ENCODE measurements at places on chromosomes 3 and 15. TPM values are rescaled to one million over a fixed set of nuclear protein-coding genes. Genes with fewer than 3 reads are reported as not detected.

RLBP1 gene
- not detected for total RNA-seq

GP5 gene
- total RNA-seq = 0.58 TPM

TMA7 gene
- 307 TPM for total RNA-seq

PLA1A gene
- total RNA-seq = not detected

GLDN gene
- total RNA-seq = not detected

EFHB gene
- 1.2 TPM for total RNA-seq

FAM3D gene
- total RNA-seq = not detected

CFAP44 gene
- total RNA-seq = 0.71 TPM

SHC4 gene
- 1.4 TPM for total RNA-seq

KCNAB1 gene
- not detected for total RNA-seq

ULK3 gene
- 50.3 TPM for total RNA-seq

TM4SF1 gene
- not detected for total RNA-seq

DNA sequence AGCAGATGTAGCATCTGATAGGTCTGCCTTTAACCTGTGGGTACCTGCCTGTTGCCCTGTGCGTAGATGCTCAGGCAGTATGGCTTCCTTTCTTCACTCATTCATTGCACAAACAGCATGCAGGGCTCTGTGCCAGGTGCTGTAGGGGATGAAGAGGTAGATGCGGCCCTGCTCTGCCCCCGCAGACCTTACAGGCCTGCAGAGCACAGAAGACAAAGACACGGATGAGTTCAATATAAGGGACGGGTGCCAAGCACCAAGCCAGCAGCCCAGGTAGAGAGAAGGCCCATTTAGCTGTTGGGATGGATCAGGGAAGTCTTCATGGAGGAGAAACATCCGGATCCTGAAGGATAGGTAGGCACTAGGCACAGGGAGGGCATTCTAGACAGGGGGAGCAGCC, 69.4 kb downstream of the AAGAB start:
- DNase-seq = no peak

DNA sequence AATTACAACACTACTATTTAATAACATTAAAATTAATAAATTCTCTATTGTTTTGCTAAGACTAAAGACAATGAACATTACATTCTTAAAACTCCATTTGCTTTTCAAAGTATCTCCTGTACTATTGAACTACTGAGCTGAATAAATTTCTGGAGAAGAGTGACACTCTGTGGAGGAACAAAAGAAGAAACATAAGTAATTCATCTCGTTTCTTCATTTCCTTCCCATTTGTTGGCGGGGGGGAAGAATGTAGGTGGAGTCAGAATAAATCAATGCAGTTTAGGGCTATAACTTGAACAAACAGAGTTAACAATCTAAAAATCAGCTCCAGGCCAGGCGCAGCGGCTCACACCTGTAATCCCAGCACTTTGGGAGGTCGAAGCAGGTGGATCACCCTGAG, 32.7 kb downstream of the EFHB start:
- no peak for DNase-seq

DNA sequence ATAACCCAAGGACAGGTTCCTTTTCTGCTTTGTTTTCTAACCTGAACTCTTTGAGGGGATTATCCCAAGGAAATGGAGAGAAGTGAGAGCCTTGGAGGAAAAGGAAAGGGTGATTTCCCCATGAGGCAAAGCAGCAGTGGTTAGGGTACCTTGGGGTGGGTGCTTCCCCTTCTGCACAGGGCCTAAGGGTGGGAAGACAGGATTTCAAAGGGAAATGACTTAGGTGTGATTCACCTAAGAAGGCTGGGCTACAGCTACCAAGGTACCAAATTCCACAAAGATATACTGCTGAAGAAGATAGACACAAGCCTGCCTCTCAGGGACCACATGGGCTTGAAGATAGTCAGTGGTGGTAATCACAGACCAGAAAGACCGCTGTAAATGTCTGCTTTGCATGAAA, 325.3 kb upstream of the DPH6 start:
- DNase-seq = no peak

GRCh38 chr3:8328967-8329366, 172.7 kb upstream of the LMCD1 start:
- DNase-seq = no peak

DNA sequence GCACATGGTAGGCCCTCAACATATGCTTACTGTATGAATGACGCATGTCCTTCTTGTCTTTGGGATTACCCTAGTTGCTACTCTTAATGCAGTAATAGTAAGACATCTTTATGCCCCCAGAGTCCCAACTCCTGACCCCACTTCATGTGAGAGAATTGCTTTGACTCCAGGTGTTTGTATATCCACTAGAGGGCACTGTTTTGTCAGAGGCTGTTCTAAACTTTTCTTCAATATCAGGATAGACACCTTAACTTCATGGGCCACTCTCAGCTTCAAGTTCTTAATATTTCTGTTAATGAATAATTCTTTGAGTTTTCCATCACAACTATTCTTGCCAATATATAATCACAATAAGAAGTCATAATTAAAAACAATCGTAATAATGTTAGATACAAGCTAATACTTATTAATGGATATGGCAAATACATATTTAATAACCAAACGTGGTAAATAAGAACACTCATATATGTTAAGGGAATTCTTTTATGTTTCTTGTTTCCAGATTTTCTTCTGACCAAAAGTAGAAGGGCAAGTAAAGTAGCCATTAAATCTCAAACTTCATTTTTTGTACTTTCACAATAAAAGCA, 337.2 kb upstream of the DNAJC19 start:
- no peak for DNase-seq

DNA sequence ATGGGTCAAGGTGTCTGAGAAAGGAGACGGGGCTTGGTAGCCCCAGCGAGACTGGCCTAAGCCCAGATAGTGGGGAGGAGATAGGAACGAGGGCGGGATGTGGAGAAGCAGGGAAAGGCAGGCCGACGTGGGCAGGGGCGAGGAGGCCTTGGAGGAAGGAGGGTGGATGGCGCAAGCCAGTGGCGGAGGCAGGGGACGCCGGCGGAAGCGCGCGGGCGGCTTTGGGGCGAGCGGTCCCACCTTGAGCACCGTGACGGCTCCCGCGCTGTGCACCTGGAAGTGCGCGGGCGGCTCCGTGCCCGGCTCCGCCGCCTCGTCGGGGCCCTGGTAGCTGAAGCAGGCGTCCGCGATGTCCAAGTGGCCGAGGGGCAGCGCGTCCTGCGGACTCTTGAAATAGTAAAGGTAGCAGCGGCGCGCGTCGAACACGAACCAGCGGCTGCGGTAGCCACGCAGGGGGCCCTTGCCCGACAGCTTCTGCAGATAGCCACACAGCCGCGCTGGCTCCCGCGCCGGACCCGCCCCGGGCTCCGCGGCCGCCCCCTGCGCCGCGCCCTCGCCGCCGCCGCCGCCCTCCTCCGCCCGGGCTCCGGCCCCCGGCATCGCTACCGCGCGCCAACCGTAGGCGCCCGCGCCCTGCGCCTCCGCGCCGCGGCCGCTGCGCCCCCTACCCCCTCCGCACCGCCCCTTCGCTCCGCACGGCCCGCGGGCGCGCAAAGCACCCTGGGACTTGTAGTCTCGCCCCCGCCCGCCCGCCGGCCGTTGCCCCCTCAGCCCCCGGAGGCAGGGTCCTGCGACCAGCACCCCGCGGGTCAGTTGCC, at the start of gene TBC1D2B:
TBC1D2B (minus strand) TSS at position 659 of the 818 bp plus-strand sequence; CDS start at position 600, 59 bp downstream.
- peak; percentile 75 for DNase-seq

DNA sequence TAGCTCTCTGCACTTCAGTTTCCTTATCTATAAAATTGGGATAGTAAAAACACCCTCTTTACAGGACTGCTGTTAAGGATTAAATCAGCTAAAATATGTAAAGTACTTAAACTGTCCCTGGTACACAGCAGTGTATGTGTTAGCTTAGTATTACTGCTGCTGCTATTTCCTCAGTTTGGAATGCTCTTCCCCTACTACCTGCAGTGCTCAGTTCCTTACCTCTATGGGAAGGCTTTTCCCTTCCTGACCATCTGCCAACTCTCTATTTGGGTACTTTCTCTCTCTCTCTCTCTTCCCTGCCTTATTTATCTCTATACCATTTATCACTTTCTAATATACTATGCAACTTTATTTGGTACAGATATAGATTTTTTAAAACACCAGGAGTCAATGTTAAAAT, 26.5 kb downstream of the KPNA4 start:
- DNase-seq = no peak

DNA sequence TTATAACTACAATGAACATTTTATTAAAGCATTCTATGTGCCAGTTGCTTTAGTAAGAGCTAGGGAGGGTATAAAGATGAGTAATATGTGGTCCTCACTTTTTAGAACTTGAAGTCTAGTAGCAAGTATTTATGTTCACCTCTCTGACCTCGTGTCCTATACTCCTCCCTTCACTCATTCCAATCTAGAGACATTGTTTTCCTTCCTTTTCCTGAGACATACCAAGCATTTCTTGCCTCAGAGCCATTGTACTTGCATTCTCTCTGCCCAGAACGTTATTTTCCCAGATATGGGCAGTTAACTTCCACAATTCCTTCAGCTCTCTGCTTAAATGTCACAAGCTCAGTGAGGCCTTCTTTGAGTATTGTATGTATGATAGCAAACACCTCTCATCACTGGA, 408.6 kb downstream of the PDCD6IP start:
- DNase-seq = no peak

- DNase-seq = no peak
These were observed 13.5 kb upstream of the GRAMD1C start for GRCh38 chr3:113825090-113825489.

DNA sequence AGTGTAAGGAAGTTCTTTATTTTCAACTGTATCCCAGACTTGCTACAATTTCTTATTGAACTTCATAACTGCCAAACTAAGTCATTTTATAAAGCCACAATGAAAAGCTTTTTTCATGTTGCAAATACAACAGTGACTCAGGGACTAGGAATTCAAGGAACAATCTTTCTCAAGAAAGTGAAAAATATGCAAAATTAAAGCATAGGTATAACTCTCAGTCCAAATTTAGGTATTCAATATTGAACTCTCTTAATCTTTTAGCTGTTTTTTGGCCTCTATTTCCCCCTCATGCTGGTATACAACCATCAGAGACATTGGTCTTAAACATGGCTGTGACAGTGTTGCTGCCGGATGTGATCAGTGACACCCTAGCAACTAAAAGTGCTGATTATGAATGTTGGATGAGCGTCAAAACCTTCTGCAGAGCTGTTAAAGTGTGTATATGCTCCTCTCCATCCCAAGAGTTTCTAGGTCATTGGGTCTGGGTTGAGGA, 476.9 kb downstream of the ZNF385D start:
- no peak for DNase-seq

DNA sequence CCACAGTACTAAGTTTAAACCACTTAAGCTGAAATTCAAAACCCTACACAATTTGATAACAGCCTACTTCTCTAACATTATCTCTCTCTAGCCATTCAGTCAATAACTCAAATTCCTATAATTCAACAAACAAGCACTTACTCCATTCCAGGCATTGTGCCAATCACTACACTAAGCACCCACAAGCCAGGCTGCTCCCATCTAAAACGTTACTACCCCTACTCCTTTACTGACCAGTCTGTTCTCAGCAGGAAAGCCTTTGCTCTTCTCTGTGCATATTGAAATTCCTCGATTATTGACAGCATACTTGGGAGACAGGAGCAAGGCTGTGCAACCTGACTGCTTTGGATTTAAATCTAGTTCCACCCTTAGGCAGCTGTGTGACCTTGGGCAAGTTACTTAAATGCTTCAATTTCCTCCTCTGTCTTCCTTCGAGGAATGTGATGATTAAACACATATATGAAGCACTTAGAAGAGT, 177.2 kb upstream of the THBS1 start:
- no peak for DNase-seq

DNA sequence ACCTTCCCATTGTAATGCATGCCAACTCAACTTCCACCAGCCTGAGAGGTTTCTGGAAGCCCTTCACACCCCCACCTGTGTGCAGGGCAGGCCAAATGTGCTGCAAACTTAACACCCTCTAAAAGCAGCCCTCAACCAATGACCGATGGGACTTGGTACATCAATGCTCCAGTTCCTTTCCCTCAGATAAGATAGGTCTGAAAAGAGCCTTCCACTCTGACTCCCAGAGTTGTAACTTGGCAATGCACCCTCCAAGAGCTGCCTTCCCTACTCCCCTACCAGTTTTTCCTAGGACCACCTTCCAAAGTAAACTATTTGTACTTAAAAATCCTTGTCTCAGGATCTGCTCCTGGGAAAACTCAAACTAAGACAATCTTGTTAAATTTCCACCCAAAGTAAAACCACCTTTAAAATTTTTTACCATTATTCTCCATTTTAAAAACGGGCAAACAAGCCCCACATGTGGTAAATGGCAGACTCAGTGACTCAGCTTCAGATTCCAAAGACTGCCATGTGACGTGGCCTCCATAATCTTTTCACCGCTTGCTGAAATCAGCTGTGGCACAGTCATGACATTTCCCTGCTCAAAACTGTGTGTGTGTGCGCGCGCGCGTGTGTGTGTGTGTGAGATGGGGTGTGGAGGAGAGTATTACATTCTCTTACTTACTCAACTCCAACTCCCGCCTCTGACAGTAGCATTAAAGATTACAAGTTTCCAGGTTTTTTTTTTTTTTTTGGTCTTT, 17.2 kb downstream of the RASGRP1 start:
- no peak for DNase-seq

GRCh38 chr3:57274845-57275244, 17.6 kb downstream of the ASB14 start:
- no peak for DNase-seq

GRCh38 chr3:139655909-139656595, 21.7 kb downstream of the NMNAT3 start:
- no peak for DNase-seq

GRCh38 chr3:53806182-53807116, 39.8 kb downstream of the CHDH start:
- DNase-seq = no peak

GRCh38 chr15:99435113-99435695, 130.6 kb upstream of the MEF2A start:
- DNase-seq = no peak

DNA sequence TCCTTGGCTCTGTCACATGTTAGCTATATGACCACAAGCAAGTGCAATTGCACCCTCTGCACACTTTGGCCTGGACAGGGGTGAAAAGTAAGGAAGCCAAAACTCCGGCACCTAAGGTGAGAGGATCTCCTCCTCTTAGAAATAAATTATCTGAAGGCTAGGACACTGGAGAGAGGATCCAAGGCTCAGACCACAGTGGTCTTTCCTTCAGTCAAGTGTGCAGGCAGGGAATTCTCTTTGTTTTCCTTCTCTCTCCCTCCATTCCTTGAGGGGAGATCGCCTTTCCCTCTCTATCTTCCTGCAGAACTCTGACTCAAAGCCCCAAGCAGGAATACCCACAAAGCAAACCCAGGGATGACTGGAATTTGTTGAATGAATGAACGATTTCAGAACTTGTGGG, 3.1 kb upstream of the MEGF11 start:
- DNase-seq = no peak

GRCh38 chr3:152197937-152198336, 70.8 kb upstream of the MBNL1 start:
- no peak for DNase-seq

DNA sequence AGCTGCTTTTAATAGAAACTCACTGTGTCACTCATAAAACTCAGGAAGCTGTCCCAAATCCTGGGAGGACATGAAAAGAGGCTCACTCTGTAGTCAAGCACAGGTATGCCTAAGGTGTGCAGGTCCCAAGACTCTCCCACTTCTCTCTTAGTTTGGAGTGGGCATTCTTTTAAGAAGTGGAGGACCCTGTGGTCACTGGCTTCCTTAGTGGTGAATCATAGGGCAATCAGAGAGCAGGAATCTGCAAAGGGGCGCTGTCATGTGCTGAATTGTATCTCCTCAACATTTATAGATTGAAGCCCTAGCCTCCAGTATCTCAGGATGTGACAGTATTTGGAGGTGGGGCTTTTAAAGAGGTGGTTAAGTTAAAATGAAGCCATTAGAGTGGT, 47.2 kb upstream of the ZBTB38 start:
- DNase-seq = no peak
